ENCODE measurements at places on chromosomes 2 and 18.

GRCh38 chr18:63590373-63590772, 3.2 kb downstream of the SERPINB13 start:
- no peak for DNase-seq

DNA sequence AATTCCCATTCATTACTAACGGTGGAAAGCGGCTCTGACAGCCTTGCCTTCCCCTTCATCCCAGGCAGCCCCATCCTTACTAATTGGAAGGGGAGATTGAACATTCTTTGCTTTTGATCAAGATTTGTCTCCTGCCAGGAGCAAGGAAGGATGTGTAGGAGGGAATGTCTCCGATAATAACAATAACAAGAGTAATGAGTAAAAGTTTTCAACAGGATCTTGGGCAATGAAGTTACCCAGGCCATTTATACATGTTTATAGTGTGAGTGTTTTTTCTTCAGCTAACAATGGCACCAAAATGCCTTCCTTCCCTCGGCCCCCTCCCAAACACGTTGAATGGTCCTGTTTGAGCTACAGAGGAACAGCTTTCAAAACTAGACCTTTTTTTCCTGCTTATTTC, 83.8 kb downstream of the GATA6 start:
- DNase-seq, result no peak

GRCh38 chr18:55250768-55251173, 291.5 kb upstream of the CCDC68 start:
- DNase-seq, result no peak

DNA sequence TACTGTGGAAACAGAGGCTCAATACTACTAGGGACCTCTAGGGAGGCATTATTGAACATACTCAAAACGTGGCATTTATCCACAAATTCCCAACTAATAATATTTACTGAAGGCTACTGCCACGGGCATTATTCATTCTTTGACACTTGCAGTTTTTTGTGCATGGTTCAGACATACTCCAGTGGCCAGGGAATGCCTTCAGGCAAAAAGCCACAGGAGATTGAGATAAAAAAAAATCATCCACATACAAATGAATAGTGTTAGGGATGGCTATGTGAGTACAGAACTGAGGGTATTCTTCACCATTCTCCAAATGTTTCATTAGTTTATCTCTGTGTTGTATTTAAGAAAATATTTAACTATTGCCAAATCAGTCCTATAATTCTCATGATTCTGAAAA, 974.9 kb upstream of the PIK3C3 start:
- no peak for DNase-seq

DNA sequence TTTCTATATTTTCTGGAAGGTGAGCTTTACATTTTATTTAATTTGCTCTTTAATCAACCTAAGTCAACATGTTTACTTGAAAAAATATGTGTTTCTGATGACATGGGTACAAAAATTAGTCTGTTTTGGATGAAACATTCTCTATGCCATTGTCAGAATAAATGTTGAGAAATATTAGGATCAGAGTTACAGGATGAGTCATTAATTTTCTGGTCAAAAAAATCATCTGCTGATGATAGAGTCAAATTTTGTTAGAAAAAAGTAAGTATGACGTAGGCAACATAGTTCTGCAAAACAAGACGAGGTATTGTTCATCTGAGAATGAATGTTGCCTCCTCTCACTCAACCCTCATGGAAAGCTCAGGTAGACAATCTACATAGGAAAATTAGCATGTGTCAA, 107.6 kb upstream of the CAVIN2 start:
- no peak for DNase-seq

- DNase-seq, result no peak
Measured at GRCh38 chr18:56460581-56460980, 177.8 kb downstream of the TXNL1 start.

- no peak for DNase-seq
Measured at GRCh38 chr2:96809951-96810782, 5.9 kb upstream of the CNNM3 start.

DNA sequence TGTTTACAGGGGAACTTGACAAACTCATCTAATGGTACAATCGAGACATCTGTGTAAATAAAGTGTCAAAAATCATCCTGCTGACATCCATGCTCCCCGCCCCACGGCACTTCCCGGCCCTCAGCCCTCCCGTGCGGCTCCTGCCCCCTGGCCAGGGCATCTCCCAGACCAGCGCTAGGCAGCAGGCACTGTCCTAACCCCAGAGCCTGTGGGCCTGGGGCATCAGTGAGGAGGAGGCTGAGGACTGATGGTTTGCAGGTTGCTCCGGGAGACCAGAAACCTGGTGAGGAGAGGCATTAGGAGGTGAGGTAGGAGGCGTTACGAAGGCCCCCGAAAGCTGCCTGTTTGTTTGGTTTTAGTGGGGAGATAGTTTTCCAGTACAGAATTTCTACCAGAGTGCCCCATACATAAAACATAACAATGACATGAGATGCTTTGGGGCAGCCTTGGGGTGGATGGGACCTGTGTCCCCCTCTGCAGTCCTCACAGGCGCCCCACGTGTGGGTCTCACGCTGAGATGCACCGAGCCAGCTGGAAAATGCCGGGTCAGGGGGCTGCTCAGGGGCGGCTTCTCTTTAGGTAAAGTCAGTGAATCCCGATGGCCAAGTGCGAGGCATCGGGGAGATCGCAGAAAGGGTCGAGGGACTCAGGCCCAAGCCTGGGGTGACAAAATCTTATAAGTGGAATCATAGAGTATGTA, 114.2 kb downstream of the RTP5 start:
- no peak for DNase-seq

- no peak for DNase-seq
Measured at GRCh38 chr2:189799531-189799930, 15.3 kb downstream of the PMS1 start.

- no peak for DNase-seq
Measured at GRCh38 chr18:60067426-60068210, 167.8 kb downstream of the PMAIP1 start.

DNA sequence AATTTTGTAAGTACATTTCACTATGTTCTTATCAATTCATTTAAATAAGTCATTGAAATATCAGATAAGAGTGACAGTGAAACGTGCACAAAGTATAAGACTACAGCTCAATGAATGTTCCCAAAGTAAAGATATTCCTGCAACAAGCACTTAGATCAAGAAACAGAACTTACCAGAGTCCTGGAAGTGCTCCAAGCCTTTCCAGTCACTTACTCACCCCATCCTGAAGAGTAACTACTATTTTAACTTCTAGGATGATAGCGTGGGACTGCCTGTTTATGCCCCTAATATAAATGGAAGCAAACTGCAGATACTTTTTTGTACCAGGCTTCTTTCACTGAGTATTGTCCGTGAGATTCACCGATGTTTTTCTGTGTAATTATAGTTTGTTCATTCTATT, 768.9 kb downstream of the SLC4A3 start:
- no peak for DNase-seq

DNA sequence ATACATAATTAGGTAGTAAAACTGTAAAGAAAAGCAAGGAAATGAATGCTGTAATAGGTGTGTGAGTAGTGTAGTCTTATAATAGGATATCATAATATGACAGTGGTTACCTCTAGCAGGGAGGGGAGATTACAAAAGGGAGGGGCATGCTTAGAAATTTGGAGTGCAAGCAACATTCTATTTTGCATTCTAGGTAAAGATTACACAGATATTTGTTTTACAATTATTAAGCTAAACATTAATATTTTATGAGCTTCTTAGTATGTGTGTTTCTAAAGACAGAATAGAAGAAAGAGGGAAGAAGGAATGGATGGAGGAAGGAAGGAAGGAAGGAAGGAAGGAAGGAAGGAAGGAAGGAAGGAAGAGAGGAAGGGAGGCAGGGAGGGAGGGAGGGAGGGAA, 177.9 kb downstream of the PAX3 start:
- DNase-seq, result no peak

- DNase-seq, result no peak
Measured at GRCh38 chr2:150733051-150733618, 245.7 kb upstream of the RND3 start.

DNA sequence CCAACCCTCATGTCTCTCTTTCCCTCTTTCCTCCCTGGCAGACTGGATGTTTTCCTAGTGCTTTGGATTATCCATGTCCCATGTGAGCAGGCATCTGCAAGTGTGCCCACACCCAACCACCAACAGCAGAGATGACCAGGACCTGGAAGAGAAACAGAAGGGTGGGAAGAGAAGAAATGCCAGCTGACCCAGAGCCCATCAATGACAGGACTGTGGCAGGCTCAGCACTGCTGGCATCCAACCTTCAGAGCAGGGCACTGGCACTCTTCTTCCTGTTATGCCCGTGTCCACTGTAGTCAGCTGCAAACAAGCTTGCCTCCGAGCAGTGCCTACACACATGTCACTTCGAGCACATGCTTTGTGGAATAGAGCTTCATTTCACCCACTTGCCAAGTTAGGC, 121.1 kb downstream of the TANC1 start:
- no peak for DNase-seq

DNA sequence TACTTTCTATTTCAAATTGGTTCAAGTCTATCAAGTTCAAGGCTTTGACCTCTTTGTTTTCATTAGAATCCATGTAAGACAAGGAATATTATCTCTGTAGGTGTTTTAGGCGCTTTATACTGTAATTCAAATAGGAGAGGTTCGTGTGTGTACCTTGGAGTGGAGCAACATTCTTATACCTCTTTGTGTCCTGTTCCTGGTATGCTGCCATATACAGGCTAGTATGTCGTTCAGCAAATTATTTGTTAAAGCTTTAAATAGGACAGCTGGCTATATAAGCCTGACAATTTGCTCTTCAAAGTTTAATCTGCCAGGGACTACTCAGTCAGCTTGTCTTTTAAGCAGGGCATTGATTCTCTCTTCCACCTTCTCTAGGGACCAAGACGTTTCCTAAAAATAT, 31.1 kb upstream of the SPAG16 start:
- DNase-seq, result no peak

DNA sequence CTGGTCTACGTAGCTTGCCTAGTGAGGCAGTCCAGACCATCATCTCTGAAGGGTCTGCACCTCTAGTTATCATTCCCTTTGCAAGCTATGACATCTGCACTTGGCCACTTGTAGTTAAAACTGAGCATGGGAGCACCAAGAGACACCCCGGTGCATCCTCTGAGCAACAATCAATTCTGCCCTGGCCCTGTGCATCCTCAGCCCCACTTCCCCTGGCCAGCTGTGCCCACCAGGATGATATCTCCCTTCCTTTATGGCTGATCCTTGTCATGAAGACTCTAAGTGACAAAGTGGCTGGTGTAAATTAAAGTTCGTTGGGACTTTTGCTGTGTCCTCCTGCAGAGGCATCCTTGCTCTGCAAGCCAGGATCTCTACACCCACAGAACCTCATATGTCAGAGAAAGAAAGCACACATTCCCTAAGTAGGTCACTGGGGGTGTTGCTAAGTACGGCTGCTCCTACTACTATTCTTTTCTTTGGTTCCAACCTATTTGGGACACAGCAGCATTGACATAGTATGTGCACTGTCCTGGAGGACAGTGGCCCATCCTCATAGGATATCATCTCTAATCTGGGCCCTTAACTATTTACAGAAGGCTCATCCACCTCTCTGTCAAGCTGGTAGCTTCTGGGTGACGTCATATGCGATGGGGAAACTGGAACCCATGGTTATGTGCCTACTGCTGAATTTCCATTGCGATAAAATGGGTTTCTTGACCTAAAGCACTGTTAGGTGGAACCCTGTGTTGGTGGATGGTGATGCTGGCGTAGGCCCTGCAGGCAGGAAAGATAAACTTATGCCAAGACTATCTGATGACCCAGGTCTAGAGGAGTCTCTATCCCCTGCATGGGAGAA, 384.3 kb upstream of the ID2 start:
- DNase-seq, result no peak

DNA sequence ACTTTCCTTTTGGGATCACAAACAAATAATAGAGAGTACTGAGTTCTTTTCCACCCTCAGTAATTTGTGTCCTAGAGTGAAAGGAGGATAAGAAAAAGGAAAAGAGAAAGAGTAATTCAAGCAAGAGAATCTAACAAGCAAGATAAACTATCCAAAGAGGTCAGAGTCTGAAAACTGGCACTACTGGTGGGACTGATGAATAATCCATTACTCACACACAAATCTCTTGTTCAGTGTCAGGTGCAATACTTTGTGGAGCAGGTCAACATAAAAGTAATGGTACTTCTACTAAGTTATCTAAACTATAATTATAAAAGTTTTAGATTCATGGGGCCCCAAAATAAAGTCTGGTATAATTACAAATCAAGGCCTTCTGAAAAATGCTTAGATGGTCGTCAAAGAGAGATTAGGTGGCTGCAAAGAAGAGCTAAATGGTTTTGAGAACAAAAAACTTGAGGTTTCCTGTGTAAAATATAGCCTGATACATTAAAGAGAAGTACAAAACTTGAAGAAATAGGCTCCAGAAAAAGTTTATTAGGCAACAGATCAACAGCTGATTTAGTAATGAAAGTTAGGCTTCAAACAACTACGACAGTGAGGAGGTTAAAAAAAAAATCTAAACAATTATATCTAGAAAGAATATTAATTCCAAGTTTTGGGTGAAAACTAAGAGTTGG, 109.4 kb downstream of the BAZ2B start:
- no peak for DNase-seq

- no peak for DNase-seq
Measured at GRCh38 chr2:237243487-237243886, 157.8 kb downstream of the COPS8 start.

- DNase-seq, result no peak
Measured at GRCh38 chr18:9433671-9434121, 41.6 kb upstream of the RALBP1 start.

DNA sequence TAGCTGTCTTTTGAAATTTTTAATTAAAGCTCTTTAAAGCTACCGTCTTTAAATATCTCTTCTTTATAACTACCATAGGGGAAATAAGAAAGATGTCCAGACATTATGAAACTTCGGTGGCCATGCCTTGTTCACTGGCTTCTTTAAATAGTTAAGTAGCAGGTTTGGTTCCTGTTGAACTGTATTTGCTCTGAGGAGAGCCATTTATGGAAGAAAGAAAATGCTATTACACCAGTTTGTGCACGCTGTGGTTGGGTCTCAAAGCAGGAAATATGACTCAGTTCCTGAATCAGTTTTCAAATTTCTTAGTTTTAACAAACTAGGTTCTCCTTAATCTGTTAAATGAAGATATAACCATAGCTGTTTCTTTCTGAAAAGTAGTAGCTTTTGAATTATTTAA, 12.2 kb downstream of the ARPC2 start:
- peak; percentile 22 for DNase-seq

GRCh38 chr2:47043891-47044239, 111.2 kb downstream of the STPG4 start:
- no peak for DNase-seq

- DNase-seq, result no peak
Measured at GRCh38 chr18:73679941-73680712, 467.5 kb downstream of the FBXO15 start.

DNA sequence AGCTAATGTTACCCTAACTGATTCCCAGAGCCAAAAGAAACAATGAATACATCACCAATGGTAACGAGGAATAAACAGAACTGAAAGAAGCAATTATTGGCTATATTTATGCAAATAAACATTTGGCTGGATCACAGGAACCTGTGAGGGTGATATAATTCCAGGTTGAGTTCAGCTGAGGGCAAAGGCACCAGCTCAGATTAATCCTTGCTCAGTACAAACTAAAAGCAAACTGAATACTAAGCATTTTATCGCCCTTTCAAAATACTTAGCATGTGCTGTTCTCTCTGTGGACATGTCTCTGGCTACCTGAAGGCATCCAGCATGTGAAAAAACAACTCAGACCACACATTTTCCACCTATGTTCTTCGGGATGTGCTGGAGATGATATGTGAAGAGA, 791.7 kb downstream of the METTL4 start:
- no peak for DNase-seq

- DNase-seq, result no peak
Measured at GRCh38 chr18:424668-425067, 75.8 kb downstream of the COLEC12 start.

- DNase-seq, result no peak
Measured at GRCh38 chr18:79975985-79976680, 11.7 kb downstream of the HSBP1L1 start.

Data from CD4-positive, alpha-beta T cell (primary cell).